Colonic mucosa (tissue), 4 donors: ENCODE measurements at places on chromosomes 11 and 22. TPM values are rescaled to one million over a fixed set of nuclear protein-coding genes. Genes with fewer than 3 reads are reported as not detected.

Gene GLYAT
- not detected for total RNA-seq

Gene OVOL1
- total RNA-seq: 29.0 TPM

Gene MGAT3
- 19.1 TPM for total RNA-seq

DNA sequence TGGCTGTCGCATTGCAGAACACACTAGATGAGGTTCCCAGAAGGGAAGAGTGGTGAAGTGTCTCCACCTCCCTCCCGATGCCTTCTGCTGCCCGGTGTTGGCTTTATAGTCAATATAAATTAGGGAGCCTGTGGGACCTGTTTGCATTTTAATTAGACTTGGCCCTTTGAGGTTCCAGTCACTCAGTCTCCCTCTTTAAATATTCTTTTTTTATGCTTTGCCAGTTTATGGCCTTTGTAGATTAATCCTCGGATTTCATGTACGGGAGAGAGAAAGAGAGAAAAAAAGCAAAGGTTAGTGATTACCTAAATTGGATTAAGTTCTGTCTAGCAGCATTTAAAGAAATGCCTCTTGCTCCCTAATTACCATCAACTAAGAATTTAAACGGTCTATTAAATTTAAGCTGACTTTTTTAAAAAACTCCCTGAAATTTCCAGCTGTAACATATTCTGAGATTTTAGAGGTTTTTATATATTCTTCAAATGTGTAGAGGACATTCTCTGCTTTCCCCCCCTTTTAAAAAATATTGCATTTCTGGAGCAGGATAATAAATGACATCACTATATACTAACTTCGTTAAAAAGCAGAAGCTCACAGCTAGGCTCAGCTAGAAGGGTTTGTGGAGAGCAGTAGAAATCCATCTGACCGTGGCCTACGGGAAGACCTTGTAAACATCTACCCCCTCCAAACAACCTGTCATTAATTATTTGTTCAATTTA, 84.4 kb downstream of the PRR5L start:
- H3K4me3 ChIP-seq: no peak overlapping the region
- H3K27ac ChIP-seq: no peak overlapping the region
- DNase-seq: no peak
- H3K36me3 ChIP-seq: peaks cover 4% of the 10 kb centered on the region
- H3K27me3 ChIP-seq: no peaks in the 10 kb centered on the region

DNA sequence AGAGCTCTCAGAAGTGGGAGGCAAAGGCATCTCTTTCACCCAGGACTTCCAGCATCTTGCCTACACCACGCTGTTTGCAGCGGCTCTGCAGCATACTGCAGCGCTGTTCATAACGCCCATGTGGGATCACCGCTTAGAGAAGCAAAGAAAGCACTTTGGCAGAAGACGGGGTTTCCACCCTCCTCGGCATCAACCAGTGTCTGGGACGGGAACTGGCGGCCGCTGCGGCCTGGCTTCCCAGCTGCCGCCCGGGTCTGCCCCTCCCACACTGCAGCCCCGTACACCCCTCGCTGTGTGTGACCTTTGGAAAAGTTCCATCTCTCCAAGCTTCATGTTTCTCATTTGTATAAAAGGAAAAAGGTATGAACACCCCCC, 545 bp upstream of the TIRAP start:
- no peaks in the 10 kb centered on the region for H3K27me3 ChIP-seq
- peak overlapping the region; percentile 95 for H3K27ac ChIP-seq

GRCh38 chr11:76605338-76606074, 65.0 kb downstream of the LRRC32 start:
- DNase-seq: peak; percentile 33
- peaks cover 11% of the 10 kb centered on the region for H3K4me1 ChIP-seq
